ENCODE measurements at places on chromosomes 11 and 22.

GRCh38 chr11:45371251-45372115, 85.3 kb upstream of the SYT13 start:
- DNase-seq, result peak; percentile 45

- peak; percentile 74 for DNase-seq
These were observed 7.2 kb downstream of the KCNK7 start for GRCh38 chr11:65588199-65589054.

GRCh38 chr22:28822930-28823551, 22.7 kb upstream of the XBP1 start:
- no peak for DNase-seq

DNA sequence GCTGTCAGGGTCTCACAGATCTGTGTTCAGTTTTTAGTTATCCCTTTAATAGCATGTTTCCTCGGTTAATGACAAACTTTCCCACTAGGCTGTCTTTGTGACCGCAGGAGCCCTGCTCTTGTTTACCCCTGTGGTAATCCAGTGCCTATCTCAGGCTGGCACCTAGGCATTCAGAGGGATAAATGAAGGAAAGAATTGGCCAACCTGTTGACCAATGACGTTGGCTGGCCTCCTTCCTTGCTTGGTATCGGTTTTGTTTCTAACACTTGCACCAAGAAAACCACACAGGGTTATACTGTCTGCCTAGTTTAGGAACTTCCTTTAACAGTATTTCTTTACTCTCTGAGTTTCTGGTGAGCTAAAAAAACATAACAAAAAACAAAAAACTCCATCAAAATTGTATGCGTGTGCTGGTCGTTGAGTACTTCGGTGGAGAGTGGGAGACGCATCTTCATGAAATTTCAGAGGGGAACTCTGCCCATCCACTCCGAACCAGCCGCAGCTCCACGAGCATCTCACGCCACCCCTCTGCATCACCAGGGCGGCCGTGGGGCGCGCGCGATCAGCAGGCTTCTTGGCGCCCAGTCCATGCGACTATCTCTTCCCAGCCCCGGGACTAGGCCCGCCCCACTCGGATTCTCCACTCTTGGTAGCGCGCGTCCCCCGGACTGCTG, 563 bp upstream of the ENDOD1 start:
- DNase-seq, result no peak

Measured in activated naive CD4-positive, alpha-beta T cell treated with anti-CD3 and anti-CD28 coated beads, Interleukin-2, amount 50 U/mL, for 16 hours (primary cell).